ENCODE measurements at places on chromosomes 1 and 21.

- DNase-seq, result no peak
These were observed 42.7 kb downstream of the SPATA46 start for GRCh38 chr1:162333991-162334390.

GRCh38 chr21:44419679-44420078 is 35.6 kb upstream of the LRRC3 start:
- DNase-seq, result no peak

DNA sequence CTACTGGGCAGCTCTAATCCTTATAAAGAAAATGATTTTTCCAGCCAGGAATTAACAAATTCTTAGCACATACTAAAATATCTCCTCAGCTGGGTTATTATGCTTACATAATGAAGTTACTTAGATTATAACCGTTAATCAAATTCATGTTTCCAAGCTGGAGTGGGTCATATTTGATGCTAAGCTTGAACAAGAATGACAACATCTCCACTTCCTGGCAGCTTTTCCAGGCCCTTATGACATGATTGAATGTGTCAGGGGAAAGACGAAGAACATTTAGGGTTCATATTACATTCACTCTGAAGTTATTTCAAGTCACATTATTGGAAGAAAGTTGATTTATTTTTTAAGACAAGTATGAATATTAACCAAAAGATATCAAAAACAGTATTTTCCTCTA is 333.7 kb downstream of the PCP4 start:
- no peak for DNase-seq

GRCh38 chr1:151618003-151618402 is 6.2 kb downstream of the SNX27 start:
- DNase-seq, result no peak

DNA sequence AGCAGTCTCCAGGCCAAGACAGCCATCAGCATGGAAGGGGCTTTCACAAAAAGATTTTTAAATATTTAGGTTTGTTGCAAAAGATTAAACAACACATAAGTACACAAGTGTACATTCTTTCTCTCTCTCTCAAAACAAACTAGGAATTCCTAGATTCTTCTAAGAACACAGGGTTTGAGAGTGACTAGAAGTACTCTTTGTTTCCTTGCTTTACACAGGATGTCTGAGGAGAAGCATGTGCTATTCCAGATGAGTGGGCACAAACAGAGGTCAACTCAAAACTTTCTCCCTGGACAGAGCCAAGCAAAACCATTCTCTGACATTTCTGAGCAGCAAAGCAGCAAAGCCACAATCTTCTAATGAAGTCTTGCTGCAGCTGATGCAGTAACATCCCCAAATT is 210.6 kb upstream of the HOOK1 start:
- no peak for DNase-seq

- DNase-seq, result peak; percentile 51
These were observed 28.4 kb downstream of the TRIM33 start for GRCh38 chr1:114482585-114482984.

GRCh38 chr1:109490029-109490933 is 3.6 kb upstream of the CYB561D1 start:
- peak; percentile 76 for DNase-seq

All from GM10248 (cell line).